ENCODE measurements at places on chromosomes 16 and 17. TPM values are rescaled to one million over a fixed set of nuclear protein-coding genes. Genes with fewer than 3 reads are reported as not detected.

DNA sequence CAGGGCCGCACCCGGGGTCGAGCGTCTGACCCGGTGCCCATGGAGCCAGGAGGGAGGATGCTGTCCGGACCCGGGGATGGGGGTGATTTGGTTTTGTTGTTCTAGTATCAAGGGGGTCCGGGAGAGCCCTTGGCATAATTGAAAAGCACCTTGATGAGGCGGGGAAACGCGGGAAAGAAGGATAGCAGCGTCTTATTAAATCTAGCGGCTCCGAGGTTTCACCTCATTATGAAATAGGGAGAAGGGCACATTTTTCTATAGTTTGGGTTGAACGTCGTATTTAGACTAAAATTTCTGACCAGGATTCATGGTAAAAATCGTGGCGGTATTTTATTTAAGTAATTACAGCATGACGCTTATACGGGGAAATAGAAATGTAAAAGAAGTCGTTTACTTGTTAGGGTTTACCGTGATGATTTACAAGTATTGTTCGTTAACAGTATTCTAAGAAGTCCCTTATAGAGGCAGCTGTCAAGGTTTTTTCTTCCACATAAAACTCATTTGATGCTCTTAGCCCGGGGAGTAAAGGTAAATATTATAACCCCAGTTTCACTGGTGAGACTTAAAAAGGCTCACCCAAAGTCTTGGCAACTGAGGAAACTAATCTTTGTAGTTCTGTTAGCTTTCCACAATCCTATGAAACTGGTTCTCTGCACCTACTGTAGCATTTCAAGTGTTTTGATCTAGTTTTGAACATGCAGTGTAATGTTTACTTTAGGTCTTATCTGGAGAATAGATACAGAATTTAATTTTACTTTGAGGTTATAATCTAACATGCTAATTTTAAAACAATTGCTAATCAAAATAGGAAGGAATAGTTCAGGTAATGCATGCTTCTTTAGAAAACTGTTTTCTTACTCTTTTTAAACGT lies 756 bp downstream of the LUC7L3 start:
- peak overlapping the region; percentile 96 for H3K4me3 ChIP-seq
- H3K4me1 ChIP-seq: peaks cover 25% of the 10 kb centered on the region
- no peak for DNase-seq
- no peaks in the 10 kb centered on the region for H3K36me3 ChIP-seq
- no peaks in the 10 kb centered on the region for H3K27me3 ChIP-seq

DNA sequence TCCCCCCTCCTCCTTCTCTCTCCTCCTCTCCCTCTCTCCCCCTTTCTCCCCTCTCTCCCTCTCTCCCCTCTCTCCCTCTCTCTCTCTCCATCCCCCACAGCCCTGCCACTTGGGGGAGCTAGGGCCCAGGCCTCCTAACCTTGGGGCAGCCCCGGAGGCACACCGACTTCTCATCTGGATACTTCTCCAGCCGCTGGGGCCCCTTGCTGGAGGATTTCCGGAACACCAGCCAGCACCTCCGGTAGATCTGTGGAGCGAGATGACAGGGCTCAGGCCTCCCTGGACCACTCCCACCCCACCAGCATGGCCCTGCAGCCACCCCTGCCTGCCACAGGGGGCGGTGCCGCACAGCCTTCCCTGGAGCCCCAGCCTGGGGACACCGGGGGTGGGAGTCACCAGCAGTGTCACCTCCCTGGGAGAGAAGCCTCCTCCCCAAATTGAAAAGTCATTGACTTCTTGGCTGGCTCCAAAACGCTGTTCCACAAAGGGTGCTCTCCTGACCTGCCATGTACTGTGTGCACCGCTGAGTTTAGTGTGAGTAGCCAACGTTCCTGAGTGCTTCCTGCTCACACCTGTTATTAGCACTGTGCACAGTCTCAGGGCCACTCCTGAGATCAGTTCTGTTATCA lies 10.5 kb downstream of the DOK4 start:
- H3K4me3 ChIP-seq: peak overlapping the region; percentile 36
- peak; percentile 59 for DNase-seq
- no peaks in the 10 kb centered on the region for H3K36me3 ChIP-seq
- peaks cover 12% of the 10 kb centered on the region for H3K4me1 ChIP-seq
- H3K27ac ChIP-seq: no peak overlapping the region

DNA sequence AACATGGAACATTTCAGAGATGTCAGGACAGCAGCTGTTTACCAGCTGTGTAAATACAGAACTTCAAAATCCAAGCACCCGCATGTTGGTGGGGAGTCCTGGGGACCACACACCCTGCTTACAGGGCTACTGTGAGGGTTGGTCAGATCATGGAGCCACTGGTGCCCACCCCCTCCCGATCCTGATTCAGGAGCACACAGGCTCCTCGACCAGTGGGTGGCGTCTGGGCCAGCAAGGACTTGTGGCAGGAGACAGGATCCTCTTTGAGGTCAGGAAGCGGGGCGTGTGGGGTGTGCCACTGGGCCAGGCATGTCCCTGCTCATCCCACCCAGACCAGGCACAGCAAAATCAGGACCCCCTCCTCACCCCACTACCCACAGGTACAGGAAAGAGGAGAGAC lies 83.6 kb downstream of the SDK2 start:
- peaks cover 9% of the 10 kb centered on the region for H3K4me1 ChIP-seq
- no peak overlapping the region for H3K4me3 ChIP-seq
- no peak for DNase-seq
- no peak overlapping the region for H3K27ac ChIP-seq
- no peaks in the 10 kb centered on the region for H3K36me3 ChIP-seq

DNA sequence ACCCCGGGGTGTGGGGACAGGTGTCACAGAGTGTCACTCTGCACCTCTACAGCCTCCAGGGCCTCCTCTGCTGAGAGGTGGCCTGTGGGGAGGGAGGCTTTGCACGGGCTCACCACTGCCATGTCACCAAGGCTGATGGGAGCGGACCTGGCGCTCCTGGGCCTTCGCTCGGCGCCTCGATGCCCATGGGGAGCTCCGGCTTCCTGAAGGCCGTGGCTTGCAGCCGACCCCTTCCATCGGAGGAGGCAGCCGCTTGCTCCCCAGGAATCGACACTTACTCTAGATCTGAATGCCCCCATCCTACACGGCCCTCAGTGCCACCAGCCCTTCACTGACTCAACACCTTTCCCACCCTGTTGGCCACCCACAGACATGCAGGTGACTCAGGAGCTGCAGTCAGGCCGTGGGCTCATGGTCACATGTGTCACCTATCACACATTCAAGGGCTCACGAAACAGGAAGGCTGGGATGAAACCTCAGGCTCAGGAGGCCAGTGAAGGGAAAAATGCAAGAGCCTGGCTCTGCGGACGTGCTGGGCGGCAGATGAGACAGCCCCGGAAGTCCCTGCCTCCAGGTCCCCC lies 11.9 kb downstream of the LGALS3BP start:
- no peaks in the 10 kb centered on the region for H3K27me3 ChIP-seq
- H3K36me3 ChIP-seq: peaks cover 3% of the 10 kb centered on the region
- no peak overlapping the region for H3K4me3 ChIP-seq
- H3K4me1 ChIP-seq: peaks cover 10% of the 10 kb centered on the region
- no peak overlapping the region for H3K27ac ChIP-seq

The EFCAB13 gene
- 6.8 TPM for total RNA-seq

DNA sequence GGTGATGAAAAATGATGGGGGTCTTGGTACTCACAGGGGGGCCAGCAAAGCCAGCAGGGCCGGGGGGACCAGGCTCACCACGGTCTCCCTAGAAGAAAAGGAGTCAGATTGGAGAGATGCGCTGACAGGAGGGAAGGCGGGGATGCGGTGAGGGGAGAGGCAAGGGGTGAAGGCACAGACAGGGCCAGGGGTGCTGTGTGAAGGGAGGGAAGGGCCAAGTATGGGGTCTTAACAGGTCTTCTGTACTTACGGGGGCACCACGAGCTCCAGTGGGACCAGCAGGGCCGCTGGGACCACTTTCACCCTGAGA lies 11.2 kb downstream of the COL1A1 start:
- H3K4me1 ChIP-seq: peaks cover 2% of the 10 kb centered on the region
- no peak overlapping the region for H3K27ac ChIP-seq
- DNase-seq: no peak
- H3K36me3 ChIP-seq: no peaks in the 10 kb centered on the region
- H3K4me3 ChIP-seq: no peak overlapping the region

GRCh38 chr16:1773703-1774447 lies 941 bp upstream of the MRPS34 start:
- peak overlapping the region; percentile 99 for H3K4me3 ChIP-seq
- H3K27ac ChIP-seq: no peak overlapping the region
- no peak for DNase-seq
- H3K27me3 ChIP-seq: no peaks in the 10 kb centered on the region
- peaks cover 18% of the 10 kb centered on the region for H3K4me1 ChIP-seq
- H3K36me3 ChIP-seq: peaks cover under 1% of the 10 kb centered on the region

The NLRP1 gene
- total RNA-seq: 200 TPM

DNA sequence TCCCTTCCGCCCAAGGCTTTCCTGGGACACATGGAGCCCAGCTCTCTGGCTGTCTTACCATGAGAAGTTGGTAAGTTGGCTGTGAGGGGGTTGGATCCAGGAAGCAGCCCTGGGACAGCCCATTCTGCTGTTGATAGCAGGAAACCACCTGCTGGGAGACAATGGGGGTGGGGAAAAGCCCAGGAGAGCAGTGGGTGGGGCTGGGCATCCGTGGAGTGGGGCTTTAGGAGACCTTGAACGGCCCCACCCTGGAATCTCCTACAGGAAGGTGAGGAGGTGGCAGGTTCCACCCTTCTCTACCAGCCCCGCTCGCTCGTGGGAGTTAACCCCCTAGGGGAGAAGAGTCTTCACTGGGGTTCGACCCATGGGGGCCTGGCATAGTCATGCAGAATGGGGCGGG lies 5.8 kb downstream of the TMEM92 start:
- no peak for DNase-seq
- H3K4me3 ChIP-seq: no peak overlapping the region
- peaks cover 74% of the 10 kb centered on the region for H3K27me3 ChIP-seq
- H3K36me3 ChIP-seq: peaks cover 10% of the 10 kb centered on the region
- H3K27ac ChIP-seq: no peak overlapping the region

GRCh38 chr17:917391-917811 lies 62.2 kb downstream of the NXN start:
- no peak overlapping the region for H3K27ac ChIP-seq
- no peak overlapping the region for H3K4me3 ChIP-seq
- peaks cover 5% of the 10 kb centered on the region for H3K36me3 ChIP-seq
- H3K4me1 ChIP-seq: peaks cover 4% of the 10 kb centered on the region
- peaks cover 66% of the 10 kb centered on the region for H3K27me3 ChIP-seq
- no peak for DNase-seq

The ESRP2 gene
- 0.16 TPM for total RNA-seq

The DDX28 gene
- 14.8 TPM for total RNA-seq

- peaks cover 11% of the 10 kb centered on the region for H3K36me3 ChIP-seq
- no peaks in the 10 kb centered on the region for H3K4me1 ChIP-seq
- H3K27me3 ChIP-seq: no peaks in the 10 kb centered on the region
Observed at GRCh38 chr16:3304370-3304769, 860 bp downstream of the TIGD7 start.

DNA sequence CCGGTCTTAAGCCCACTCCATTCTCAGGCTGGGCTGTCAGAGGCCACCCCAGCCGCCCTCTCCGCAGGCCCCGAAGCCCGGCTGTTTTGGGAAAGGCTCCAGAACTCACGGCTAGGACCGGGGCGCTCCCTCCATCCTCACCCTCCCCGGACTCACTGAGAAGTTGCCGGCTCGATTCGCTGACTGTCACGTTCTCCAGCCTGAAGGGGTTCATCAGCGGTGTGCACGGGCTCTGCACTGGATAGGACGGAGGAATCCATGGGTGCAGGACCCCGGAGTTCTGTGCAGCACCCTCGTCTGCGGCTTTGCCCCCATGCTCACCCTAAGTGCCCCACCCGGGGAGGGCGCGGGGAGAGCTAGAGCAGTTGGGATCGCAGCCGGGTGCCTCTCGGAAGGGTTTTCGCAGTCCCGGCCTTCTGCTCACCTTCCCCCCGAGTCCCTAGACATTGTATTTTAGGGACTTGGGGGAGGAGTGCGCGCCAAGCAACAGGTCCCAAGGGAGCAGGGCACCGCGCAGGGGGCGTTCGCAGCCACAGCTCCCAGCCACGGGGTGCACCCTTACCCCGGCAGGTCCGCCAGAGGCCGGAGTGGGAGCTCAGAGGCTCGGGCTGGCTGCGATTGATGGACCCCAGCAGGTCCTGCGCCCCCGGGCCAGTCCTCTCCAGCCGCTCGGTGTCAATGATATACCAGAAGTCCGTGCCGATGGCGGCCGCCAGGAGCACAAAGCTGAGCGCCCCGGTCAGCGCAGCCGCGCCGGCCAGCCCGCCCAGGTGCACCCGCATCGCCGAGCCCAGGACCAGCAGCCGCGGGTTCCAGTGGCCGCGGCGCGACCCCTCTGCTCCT lies 1.0 kb downstream of the TMEM114 start:
- H3K4me1 ChIP-seq: no peaks in the 10 kb centered on the region
- H3K36me3 ChIP-seq: peaks cover 5% of the 10 kb centered on the region
- H3K27me3 ChIP-seq: peaks cover 37% of the 10 kb centered on the region
- no peak for DNase-seq

GRCh38 chr17:57849163-57849873 lies 526 bp downstream of the MRPS23 start:
- peak overlapping the region; percentile 100 for H3K27ac ChIP-seq
- peaks cover 2% of the 10 kb centered on the region for H3K36me3 ChIP-seq
- H3K4me1 ChIP-seq: peaks cover 23% of the 10 kb centered on the region
- H3K27me3 ChIP-seq: no peaks in the 10 kb centered on the region

- no peak for DNase-seq
- H3K27me3 ChIP-seq: peaks cover 47% of the 10 kb centered on the region
- no peaks in the 10 kb centered on the region for H3K36me3 ChIP-seq
- no peak overlapping the region for H3K27ac ChIP-seq
Observed at GRCh38 chr17:74165797-74166365, 37.6 kb upstream of the RPL38 start.

The PRR15L gene
- not detected for total RNA-seq

- no peak overlapping the region for H3K27ac ChIP-seq
- H3K4me1 ChIP-seq: peaks cover 37% of the 10 kb centered on the region
- peaks cover 4% of the 10 kb centered on the region for H3K36me3 ChIP-seq
- DNase-seq: no peak
Observed at GRCh38 chr17:78769196-78769773, 12.8 kb downstream of the CYTH1 start.

GRCh38 chr16:79492036-79492435 lies 108.5 kb downstream of the MAF start:
- H3K27me3 ChIP-seq: peaks cover 5% of the 10 kb centered on the region
- H3K36me3 ChIP-seq: peaks cover 3% of the 10 kb centered on the region
- DNase-seq: no peak
- H3K4me3 ChIP-seq: no peak overlapping the region
- peaks cover 5% of the 10 kb centered on the region for H3K4me1 ChIP-seq

- H3K4me3 ChIP-seq: no peak overlapping the region
- H3K36me3 ChIP-seq: no peaks in the 10 kb centered on the region
- peaks cover 35% of the 10 kb centered on the region for H3K4me1 ChIP-seq
Observed at GRCh38 chr17:38357486-38358123, 6.0 kb downstream of the SOCS7 start.

DNA sequence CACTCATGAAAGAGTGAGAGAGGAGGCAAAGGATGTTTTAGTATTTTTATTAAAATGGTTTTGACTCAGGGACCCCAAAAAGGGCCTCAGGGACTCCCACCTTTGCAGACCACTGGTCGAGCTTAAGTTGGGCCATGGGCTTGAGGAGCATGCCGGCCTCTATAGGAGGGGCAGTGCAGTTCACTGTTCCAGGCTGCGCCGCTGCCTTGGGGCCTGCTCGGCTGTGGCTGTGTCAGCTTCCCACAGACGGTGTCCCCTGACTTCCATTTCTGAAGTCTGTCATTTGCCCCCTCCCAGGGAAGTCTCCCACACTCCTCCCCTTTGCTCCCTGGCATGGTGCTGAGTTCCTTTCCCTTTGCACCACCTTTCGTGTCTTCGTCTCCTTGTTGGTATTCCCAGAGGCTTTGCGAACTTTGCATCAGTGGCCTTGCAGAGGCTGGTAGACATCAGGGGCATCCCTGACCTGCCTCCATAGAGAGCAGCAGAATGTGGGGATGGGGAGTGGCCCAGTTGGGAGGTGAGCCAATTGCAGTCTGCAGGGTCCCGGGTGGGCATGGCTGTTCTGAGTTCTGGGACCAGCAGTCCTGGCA lies 17.1 kb downstream of the MPRIP start:
- peaks cover 43% of the 10 kb centered on the region for H3K4me1 ChIP-seq
- peak overlapping the region; percentile 41 for H3K4me3 ChIP-seq
- no peak for DNase-seq
- H3K27me3 ChIP-seq: no peaks in the 10 kb centered on the region
- H3K36me3 ChIP-seq: no peaks in the 10 kb centered on the region

Measured in T-helper 17 cell (primary cell).